ENCODE measurements at places on chromosomes 6 and 20.
A peak's percentile ranks its signal among the peaks of the same experiment; 100 is the strongest.

GRCh38 chr6:128883906-128884305 lies 968 bp downstream of the LAMA2 start:
- DNase-seq, result no peak

DNA sequence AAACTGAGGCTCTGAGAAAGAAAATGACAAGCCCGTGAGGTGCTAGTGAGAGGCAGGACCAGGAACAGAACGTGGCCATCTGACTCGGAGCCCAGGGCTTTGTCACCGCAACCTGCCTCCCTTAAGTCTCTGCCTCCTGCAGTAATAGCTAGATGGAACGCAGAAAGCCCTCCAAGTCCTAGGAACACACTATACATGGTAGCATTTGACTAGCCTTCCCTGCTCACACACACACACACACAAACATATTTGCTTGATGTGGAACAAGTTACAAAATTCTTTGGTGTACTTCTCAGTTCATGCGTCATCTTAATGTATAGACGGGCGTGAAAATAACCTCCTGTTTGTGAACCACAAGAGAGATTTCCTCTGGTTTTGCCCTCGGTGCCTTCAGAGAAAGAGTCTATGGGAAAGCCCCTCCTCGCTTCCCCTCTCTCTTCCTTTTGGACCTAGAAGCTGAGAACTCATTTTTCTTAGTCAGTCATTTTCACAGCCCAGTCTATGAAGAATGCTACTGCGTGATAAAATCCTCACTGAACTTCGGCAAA lies 38.8 kb downstream of the C6orf52 start:
- no peak for DNase-seq

DNA sequence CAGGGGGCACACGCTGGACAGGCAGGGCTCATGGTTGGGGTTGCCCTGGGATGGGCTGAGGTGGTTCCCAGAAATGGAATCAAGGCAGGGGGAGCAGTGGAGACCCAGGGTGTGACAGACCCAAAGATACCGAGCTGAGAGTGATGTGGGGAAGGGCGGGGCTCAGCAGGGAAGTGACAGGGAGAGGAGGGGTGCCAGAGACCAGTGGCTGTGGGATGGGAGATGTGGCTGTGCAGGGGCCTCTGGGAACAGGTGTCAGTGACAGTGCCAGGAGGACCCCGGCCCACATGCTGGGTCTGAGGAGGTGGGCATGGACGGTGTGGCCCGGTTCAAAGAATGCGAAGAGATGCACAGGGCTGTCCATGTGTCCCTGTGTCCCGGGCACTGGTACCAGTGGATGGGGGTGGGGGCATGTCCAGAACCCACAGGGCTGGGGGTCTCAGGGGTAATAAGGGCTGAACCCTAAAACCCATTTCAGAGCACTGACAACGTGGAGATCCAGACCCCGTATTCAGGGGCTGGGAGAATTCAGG lies 1.0 kb downstream of the CABLES2 start:
- no peak for DNase-seq

- DNase-seq, result no peak
These were observed 20.2 kb downstream of the VPS52 start for GRCh38 chr6:33251395-33252012.

- peak; percentile 26 for DNase-seq
These were observed 31.9 kb downstream of the STK35 start for GRCh38 chr20:2133318-2134183.

DNA sequence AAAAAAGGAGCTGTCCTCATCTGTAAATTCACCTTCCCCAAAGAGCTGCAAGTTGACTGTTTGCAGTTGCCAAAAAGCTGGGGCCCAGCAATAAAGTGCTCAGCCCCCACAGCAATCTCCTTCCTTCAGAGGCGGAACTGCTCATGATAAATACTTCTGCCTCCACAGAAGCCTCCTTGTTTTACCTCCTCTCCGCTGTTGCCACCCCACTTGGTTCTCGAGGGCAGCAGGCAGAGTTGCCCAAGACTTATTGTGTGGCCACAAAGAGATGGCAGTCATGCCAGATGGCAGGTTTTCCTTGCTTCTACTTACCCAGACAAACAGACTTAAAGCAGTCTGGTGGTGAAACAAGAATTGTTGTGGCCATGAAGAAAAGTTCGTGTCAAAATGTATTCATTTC lies 66.3 kb downstream of the SLX4IP start:
- DNase-seq, result peak; percentile 27

DNA sequence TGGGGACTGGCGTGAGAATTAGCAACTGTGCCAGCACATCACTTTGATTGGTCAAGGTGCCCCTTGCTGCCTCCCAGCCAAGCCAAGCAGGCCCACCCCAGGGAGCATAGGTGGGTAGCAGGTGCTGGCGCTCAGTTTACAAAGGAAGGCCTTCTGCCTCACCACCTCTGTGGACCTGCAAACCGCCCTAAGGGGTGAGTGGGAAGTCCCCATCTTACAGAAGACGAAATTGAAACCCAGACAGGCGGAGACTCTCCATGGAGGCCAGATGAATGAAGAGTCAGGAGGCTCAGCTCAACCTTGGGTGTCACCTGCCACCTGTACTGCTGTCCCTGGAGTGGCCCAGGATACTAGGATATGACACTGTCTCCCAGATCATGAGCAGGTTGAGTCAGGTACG lies 21.5 kb upstream of the MAS1L start:
- no peak for DNase-seq

DNA sequence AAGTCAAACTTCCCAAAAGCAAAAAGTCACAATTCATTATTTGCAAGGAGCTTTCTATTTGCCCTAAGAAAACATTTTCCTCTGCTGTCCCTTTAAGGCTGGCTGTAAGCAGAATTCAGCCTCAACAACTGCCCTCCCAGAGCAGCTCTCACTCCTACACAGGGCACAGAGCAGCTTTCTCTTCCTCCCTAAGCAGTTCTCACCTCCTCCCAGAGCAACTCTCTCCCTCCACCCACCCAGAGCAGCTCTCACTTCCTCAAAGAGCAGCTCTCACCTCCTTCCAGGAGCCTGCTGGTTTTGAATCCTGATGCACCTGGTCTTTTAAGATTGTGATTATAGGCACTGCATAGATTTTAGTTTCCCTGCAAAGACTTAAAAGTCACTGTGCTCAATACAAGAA lies 120.6 kb upstream of the TMEM181 start:
- DNase-seq, result no peak

DNA sequence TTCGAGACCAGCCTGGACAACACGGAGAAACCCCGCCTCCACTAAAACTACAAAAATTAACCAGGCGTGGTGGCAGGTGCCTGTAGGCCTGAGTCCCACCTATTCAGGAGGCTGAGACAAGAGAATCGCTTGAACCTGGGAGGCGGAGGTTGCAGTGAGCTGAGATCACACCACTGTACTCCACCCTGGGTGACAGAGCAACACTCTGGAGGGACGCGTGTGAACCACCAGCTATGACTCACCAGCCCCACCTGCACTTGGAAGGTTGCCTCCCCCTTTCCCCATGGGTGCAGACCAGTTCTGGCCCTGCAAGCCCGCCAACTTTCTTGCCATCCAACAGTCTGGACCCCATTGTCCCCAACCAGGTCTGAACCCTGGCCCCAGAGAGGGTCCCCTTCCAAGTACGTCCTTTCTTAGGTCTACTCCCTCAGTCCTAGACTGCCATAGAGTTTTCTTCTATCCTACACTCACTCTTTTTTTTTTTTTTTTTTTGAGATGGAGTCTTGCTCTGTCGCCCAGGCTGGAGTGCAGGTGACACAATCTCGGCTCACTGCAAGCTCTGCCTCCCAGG lies 29.2 kb downstream of the ATP9A start:
- no peak for DNase-seq

DNA sequence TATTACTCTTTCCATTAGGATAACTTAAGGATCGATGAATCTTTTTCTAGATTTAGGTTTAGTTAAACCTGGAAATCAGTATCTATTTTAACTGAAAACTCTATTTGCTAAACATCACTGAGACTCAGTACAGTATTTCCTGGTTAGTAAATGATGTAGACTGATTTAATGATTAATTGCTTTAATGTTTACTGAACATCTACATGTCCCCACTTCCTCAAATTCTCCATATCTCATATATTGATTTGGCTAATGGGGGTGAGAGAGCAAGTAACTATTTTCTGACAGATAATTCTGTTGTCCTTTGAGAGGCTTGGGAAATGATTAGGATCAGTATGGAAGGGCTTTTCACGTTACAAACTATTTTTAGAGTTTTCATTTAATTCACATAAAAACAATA lies 10.3 kb downstream of the MKKS start:
- no peak for DNase-seq

GRCh38 chr6:170584954-170585498 lies 589 bp upstream of the PDCD2 start:
- DNase-seq, result no peak

DNA sequence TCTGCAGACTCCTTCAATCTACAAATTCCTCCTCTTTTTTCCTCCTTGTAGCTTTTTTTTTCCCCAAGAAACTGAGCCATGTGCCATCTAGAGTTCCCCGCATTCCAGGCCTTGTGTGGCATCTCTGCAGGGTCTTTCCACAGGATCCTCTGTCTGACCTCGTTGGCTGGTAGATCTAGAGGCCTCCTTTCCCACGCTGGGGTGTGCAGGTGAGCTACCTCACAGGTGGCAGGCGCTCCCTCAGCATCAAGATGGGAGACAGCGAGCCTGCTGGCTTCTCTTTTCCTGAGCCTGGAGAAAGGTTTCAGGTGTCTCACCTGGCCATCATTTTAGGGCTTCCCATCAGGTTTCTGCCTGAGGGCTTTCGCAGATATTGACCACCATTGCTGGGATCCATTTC lies 9.6 kb upstream of the NELFCD start:
- no peak for DNase-seq

- DNase-seq, result no peak
These were observed 135.6 kb upstream of the BACH2 start for GRCh38 chr6:90432041-90432775.

- DNase-seq, result no peak
These were observed 85.0 kb upstream of the KCNK16 start for GRCh38 chr6:39407446-39407993.

DNA sequence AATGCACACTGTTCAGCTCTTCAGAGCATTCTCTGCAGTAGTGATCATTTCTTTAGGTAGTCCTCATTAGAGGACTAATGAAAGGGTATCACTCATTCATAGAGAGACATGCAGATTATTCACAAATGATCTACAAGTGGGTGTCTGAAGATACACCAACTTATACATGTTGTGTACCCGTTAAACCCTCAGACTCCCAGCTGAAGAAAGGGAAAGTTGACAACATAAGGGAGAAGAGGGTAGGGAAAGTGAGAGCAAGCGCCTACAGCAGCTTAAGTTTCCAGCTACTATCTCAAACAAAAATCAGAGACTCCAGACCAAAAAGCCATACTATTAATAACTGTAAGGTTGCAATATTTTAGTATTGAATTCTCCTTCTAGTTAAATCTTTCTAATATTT lies 37.1 kb downstream of the FAXC start:
- DNase-seq, result no peak

All from NCI-H2171 treated with DMSO at 0.1 percent for 48 hours (cell line).